ENCODE measurements at places on chromosomes 13 and 19.
A peak's percentile ranks its signal among the peaks of the same experiment; 100 is the strongest.

DNA sequence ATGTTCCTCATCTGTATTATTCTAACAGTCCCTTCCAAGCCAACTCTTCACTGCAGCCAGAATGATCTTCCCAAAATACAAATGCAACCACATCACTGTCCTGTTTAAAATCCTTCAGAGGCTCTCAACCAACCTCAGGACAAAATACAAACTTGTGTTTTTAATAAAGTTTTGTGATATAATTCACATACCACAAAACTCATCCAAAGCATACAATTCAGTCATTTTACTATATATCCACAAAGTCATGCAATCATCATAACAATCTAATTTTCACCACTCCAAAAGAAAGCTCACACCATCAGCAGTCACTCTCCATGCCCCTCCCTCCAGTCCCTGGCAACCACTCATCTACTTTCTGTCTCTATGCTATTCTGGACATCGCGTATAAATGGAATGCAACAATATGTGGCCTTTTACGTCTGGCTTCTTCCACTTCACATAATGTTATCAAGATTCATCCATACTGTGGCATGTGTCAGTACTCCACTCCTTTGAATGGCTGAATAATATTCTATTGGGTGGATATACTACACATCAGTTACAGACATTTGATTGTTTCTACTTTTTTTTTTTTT, 81.7 kb upstream of the DOCK9 start:
- no peak for DNase-seq

GRCh38 chr13:38405216-38405615, 55.6 kb downstream of the UFM1 start:
- no peak for DNase-seq

DNA sequence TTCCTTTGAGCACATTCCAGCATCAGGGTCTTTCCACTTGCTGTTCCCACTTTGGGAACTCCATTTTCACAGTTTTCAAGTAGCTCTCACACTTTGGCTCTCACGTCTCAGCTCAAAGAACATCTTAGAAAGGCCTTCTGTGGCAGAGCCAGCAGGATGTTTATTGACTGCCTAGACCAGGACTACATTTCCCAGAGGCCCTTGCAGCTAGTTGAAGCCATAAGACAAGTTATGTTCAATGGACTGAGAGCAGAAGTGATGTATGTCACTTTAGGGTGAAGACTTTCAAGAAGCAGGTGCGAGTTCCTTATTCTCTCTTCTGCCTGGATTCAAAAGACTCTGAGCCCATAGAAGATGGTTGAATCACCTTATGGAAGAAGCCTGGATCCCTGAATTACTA, 4.3 kb upstream of the HAUS5 start:
- DNase-seq = no peak

- no peak for DNase-seq
These were observed 6.7 kb downstream of the DDX39A start for GRCh38 chr19:14412324-14412995.

DNA sequence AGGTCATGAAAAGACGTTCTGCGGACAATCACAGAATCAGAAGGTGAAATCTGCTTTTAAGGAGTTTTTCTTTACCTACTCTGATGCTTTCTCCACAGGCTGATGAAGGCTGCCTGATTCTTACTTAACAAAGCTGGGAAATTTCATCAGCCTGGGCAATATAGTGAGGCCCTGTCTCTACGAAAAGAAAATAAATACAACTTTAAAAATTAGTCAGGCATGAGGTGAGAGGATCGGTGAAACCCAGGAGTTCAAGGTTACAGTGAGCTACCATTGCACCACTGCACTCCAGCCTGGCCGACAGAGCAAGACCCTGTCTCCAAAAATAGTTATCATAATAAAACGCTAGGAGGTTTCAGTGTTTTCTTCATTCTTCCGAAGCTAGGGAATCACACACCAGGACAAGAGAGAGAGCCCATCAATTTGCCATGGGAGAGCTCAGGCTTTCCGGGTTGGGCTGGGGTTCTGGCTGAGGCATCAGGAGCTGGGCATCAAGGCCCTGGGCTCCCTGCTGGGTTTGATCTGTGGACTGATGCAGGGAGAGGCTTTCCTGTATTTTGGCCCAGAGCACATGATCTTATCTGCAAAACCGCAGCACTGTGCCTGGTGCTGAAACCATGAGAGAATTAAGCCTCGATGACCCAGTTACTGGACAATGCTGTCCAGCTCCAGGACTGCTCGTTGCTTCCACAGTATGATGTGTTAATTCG, 25.1 kb upstream of the CEBPG start:
- DNase-seq = no peak

- DNase-seq = no peak
These were observed 5.5 kb upstream of the METTL21C start for GRCh38 chr13:102700088-102701031.

DNA sequence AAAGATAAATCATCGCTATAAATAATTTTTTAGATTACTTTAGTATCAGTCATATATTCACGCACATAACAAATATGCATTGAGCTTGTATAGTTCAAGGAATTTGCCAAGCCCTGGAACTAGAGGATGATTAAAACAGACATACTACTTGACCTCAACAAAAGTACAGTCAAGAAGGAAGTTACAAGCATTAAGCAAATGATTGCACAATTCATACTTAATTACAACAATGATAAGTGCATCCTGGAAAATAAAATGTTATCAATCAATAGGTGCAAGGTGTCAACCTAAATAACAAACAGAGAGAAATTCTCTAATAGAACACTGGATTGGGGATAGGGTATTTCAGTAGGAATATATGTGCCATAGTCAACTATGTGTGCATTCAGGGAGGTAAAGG, 491.2 kb downstream of the GPC5 start:
- DNase-seq = no peak

DNA sequence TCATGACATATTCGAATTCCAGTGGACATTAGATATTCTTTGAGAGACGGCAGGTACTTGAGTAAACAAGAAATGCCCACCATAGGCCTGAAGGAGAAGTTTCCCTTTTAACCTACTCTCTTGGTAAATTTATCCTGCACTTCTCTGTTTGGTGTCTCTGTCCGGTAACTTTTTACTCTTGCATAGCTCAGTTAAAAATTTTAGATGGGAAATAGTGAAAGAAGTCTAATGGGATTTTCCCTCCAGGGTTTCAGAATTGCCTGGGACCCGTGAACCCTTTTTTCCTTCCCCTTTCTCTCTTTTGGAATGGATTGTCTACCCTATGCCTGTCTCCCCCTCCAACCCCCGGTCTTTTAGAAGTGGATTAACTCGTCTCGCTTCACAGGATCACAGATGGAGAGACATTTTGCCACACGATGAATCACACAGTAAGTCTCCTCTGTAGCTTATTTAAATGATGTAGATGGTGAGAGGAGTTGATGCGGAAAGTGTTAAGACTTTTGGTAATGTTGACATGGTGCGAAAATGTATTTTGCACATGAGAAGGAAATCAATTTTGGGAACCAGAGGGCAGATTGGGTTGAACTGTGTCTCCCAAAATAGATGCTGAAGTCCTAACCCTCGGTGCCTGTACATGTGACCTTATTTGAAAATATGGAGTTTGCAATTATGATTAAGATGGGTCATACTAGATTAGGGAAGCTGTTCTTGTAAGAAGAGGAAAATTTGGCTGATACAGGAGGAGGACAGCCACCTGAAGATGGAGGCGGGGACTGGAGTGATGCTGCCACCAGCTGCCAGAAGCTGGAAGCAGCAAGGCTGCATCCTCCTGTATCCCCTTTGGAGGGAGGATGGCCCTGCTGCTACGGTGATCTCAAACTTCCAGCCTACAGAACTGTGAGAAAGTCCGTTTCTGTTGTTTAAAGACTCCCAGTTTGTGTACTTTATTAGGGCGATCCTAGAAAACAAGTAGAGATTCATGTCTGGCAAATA, 711 bp upstream of the MIPEP start:
- DNase-seq = peak; percentile 12
